SK-N-SH treated with all-trans-retinoic acid at 6 μM for 48 hours (cell line): ENCODE measurements at places on chromosomes 7 and 10.

DNA sequence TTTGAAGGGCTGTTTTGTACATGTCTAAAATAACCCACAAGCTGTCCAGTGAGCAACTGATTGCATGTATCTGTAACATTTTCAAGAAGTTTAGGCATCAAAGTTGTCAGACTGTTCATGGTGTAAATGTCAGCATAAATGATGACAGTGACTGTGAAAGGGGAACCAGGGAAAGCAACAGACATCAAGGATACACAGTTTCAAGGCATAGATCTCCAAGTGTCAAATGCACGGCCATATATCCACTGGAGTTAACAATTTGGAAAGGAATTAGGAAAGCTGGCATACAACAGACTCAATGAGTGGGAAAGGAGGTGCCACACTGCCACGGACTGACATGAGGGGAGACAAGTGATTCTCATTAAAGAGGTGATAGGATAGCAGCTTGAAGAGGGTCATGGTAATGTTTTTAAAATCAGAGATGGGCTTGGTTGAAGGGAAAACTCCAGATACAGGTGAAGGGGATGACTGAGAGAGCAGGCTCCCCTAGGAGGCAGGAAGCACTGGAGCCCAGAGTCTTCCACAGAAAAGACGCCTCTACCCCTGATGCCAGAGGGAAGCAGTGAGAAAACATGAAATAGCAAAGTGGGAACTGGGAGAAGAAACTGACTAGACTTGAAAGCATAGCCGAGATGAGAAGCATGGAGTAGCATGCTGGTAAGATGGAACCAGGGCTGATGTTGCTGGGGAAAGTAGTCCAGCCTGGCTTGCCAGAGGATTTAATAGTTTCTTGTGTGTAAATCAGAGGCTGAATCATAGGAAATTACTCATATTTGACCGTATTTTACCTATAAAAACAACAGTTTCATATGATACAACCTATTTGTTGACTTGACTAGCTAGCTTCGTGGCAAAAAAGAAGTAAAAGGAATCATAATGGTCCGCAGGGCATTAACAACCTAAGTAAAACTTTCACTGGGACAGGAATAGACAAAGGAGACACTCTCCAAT, 18.6 kb downstream of the NSMCE4A start:
- ATAC-seq, result peak; percentile 53; the same call in 2 of the 3 replicates

- ATAC-seq, result no peak
Measured at GRCh38 chr7:106795084-106795876, 69.8 kb upstream of the PIK3CG start.

GRCh38 chr10:12489357-12489756, 140.0 kb downstream of the CAMK1D start:
- ATAC-seq, result no peak

DNA sequence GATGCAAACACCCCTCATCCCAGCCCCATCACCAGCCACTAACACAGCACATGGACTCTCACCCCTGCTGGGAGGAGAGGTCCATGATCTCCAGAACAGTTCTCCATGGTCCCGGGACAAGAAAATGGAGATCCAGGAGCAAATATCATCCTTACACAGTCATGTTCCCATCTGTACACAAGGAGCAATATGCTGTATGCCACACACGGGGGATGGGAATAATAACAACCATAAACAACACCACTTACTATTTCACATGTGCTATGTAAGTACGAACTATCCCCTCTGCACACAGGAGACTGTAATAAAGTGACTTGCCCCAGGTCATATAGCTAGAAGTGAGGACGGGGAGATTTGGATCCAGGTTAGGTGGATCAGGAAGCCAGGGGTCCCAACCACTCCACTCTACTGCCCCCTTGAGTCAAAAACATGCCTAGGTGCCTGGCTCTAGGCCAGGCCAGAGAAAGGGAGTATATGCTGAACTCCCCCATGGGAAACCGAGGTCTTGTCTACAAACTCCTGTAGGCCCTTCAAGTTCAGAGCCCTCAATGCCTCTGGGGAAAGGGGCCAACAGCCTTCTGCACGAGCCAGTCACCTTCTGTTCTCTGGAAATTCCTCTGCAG, 34.1 kb downstream of the LRRC20 start:
- ATAC-seq, result peak; percentile 85

GRCh38 chr7:79407351-79407750, 46.1 kb downstream of the MAGI2 start:
- no peak for ATAC-seq

GRCh38 chr7:106345421-106346166, 60.8 kb upstream of the NAMPT start:
- ATAC-seq, result peak; percentile 43; the same call in 2 of the 3 replicates

- no peak for ATAC-seq
Measured at GRCh38 chr10:109517748-109518147, 405.6 kb downstream of the XPNPEP1 start.

- no peak for ATAC-seq
Measured at GRCh38 chr7:5699467-5700384, 81.7 kb downstream of the RNF216 start.

DNA sequence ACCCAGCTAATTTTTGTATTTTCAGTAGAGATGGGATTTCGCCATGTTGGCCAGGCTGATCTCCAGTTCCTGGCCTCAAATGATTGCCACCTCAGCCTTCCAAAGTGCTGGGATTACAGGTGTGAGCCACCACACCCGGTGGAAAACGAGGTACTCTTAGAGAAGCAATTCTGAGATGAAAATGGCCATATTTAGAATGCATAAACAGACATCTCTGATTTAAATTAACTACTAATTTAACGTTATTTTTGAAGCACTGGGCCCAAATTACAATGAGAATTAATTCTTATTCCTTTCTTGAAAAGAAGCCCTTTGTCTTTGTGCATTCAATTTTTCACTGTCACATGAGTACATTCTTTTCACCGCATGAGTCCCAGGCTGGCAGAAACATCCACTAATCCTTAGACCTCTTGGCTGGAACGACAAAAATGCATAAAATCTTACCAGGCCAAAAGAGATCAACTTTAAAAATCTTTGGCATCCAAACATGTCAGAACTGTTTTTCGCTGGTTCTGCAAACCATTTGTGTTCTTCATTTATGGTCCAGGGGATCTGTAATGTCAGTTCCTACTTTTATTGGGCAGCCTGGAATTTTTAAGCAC, 60.1 kb upstream of the CAPZA2 start:
- ATAC-seq, result peak; percentile 61

GRCh38 chr7:11638011-11638774, 193.8 kb downstream of the THSD7A start:
- no peak for ATAC-seq

DNA sequence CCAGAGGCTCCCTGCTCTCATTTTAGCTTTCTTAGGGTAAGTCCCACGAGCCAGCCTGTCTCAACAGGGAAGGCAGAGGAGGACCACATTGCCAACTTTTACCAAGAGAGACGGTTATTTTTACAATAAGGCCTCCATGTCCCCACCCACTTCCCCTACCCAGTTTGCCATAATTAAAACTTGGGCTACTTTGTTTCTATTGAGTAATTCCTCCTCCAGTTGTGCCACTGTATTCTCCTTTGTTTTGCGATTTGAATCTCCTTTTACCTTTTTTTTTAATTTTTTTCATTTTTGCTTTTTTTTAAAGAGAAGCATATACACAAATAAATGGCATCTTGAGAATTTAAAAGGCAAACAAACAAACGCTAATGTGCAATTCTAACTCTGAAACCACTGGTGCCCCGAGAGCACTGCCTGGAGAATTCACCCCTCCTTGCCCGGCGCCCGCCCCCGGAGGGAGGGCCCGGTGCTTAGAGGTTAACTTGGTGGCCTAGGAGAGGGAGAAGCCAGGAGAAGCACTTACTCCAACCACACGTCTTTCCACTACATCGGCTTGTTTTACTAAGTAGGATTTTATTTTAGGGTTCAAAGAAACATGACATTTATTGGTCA, 282.3 kb downstream of the USP6NL start:
- no peak for ATAC-seq

DNA sequence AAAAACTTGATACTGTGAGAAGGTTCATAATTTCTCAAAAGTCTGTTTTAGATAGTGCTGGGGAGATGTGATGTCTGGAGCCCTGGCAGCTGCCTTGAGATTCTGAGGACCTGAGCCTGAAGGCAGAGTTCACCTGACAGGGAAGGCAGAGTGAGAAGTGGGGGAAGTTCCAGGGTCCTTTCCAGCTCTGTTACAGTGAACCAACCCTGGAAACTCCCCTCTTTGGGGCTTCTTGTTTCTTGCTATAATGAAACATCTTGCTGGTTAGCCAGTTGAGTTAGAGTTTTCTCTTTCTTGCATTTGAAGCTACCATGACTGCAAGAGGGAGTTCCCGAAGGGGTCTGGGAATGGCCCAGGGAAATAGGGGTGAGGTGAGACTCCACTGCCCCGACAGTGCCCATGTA, 158.9 kb upstream of the TNRC18 start:
- ATAC-seq, result no peak

DNA sequence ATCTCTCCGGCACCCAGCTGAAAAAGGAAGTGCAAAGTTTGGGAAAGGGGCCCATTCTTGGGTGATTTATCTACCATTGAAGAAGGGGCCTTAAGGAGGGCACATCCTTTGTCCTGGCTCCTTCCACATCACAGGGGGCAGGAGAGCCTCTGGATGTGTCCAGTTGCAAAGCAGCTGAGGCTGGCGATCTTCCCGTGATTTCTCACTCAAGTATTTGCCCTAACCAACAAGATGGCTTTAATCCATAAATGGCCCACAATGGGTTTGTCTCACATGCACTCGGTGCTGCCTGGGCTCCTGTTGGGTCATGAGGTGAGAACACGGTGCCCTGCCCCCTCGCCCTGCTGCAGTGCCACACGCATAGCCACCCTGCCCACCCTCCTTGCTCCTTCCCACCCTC, 14.2 kb upstream of the FRMPD2 start:
- ATAC-seq, result no peak
